ENCODE measurements at places on chromosomes 5 and 9. TPM values are rescaled to one million over a fixed set of nuclear protein-coding genes. Genes with fewer than 3 reads are reported as not detected.

Gene PALM2AKAP2
- 4.1 TPM for total RNA-seq

Gene WNK2
- 12.6 TPM for total RNA-seq

Gene CCDC183
- 2.0 TPM for total RNA-seq

Gene NUTM2G
- not detected for total RNA-seq

Gene PLAC8L1
- total RNA-seq, result 0.82 TPM

Gene DEPDC1B
- total RNA-seq, result 12.2 TPM

Gene DDX31
- 7.3 TPM for total RNA-seq

GRCh38 chr9:98339987-98340800, 84.7 kb upstream of the TBC1D2 start:
- DNase-seq, result no peak

DNA sequence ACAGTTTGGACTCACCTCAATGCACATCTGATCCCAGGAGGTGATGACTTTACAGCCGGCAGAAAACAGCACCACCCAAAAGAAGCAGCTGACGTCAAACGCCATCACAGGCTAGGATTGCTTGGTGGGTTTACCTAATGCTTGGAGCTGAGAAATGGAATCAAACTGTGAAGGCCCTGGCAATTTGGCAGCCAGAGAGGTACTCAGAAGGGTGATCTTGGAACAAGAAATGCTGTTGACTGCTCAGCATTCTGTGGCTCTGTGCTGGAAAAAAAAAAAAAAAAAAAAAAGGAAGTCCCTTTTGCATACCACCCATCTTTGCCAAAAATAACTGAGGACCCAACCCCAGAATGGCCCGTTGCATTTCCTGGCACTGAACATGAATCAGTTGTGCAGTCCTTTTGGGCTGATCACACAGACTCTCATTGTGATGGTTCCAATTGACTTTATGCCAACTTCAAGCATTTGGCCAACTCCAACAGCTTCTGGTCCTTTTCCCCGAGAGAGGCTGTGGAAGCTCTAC, at the start of gene CD180:
Gene CD180 (minus strand): TSS at position 263 of the 523 bp plus-strand sequence. CDS start 158 bp downstream, at position 105.
- DNase-seq, result peak; percentile 29

GRCh38 chr9:29393064-29393463, 1819.8 kb upstream of the C9orf72 start:
- no peak for DNase-seq

- no peak for DNase-seq
Observed at GRCh38 chr9:569296-569695, 272.2 kb upstream of the DMRT1 start.

GRCh38 chr5:138967791-138968448, 92.8 kb upstream of the LRRTM2 start:
- DNase-seq, result no peak

DNA sequence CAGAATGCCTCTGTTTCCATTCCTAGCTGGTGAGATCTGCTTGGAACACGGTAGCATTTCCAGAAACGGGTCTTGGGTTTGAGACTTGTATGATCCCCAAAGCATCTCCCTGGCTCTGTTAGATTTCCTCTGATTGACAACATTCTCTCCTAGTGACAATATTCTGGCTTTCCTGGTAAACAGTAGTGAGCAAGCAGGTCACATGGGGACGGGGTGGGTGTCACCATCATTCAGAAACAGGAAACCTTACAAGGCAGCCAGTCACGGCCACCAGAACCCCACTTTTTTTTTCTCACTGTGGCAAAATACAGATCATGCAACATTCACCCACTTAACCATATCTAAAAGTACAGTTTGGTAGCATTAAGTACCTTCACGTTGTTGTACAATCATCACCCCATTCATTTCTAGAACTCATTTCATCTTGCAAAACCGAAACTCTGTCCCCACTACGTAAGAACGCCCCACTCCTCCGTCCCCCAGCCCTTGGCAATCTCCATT, 90.1 kb upstream of the LMX1B start:
- DNase-seq, result no peak

DNA sequence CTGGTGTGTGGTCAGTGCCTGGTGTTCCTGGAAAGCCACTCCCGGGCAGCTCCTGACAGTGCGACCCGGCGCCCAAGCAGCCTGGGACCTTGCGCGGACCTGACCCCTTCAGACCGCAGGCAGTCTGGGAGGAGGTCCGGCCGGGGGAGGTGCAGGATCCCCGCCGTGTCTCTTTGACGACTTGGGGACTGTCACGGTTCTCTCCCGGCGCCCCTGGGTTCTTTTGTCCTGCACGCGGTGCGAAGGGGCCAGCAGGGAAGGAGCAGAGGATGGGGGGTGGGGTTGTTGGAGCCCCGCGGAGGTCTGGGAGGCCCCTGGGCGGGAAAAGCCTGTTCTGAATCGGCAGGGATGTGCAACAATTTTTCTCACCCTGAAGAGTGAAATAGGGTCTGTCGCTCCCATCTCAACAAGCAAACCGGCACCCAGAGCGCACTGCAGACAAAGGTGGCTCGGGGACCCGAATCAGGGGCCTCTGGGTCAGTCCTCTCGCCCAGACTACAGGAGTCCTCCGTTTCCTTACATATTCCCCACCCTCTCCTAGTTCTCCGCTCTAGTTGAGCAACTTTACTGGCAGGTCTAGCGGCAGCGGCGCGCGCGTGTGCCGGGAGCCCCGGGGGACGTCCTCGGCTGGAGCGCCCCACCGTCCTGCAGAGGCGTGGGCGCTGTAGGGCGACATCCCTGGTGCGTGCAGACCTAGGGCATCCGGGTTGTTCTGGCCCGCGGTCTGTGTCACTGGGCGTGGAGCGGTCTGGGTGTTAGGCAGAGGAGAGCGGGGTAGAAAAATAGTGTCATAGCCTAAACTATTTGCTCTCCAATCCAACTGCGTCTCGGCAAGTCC, 1.2 kb downstream of the VCAN start:
- DNase-seq, result peak; percentile 38

GRCh38 chr5:67765697-67766096, 449.9 kb upstream of the PIK3R1 start:
- DNase-seq, result no peak

GRCh38 chr9:130214776-130215340, 42.7 kb downstream of the NCS1 start:
- DNase-seq, result no peak

GRCh38 chr5:2740876-2741555, 10.5 kb downstream of the IRX2 start:
- no peak for DNase-seq

DNA sequence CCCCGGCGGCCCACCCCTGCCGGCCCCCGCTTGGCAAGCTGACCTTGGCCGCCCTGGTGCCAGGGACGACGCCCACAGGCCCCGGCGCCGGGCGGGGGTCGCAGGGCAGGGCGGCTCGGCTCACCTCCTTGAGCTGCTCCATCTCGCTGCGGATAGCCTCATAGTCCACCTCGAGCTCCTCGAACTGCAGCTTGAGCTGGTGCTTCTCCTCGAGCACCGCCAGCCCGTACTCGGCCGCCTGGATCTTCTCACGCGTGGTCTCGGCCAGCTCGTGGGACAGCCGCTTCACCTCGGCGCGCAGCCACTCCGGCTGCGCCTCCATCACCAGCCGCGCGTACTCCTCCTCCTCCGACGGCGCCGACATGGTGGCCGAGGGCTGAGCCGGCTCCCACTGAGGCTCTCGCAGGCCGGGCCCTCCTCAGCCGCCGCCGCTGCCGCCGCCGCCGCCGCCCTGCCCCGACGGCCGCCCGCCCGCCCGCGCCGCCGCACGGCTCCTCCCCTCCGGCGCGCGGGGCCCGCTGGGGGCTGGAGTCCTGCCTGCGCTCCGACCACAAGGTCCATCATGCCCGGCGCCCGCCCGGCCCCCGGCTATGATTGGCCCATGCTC, at the start of gene BICD2:
Gene BICD2 (minus strand): TSS at position 453 of the 607 bp plus-strand sequence. CDS start 89 bp downstream, at position 364.
- DNase-seq, result no peak

- DNase-seq, result no peak
Observed at GRCh38 chr5:101647861-101648260, 648.2 kb downstream of the SLCO4C1 start.

DNA sequence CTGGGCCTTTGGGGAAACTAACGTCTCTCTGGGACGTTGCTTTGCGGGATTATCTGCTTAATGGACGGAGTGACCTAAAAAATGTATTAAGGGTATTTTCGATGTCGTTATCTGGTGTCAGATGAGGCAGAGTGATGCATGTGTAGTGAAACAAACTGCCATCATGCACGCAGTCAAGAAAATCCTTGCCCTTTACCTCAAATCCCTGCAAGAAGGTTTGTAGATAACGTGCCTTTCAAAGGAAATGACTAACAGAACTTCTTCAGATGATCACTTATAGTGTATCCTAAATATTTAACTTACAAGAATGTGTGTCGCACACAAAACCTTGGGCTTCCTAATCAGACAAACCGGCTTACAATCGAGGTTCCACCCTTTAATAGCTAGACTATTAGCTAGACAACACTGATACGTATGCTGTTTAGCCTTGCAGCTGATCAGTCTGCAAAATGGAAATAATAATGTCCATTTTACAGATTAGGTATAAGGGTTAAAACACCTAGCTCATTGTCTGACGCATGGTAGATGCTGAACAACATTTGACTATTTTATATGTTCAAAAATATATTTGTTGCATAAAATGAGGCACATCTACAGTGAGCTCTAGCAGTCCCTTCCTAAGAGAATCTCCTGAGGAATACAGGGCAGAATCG, 541 bp upstream of the TBCA start:
- DNase-seq, result no peak

- no peak for DNase-seq
Observed at GRCh38 chr5:170366276-170366675, 22.9 kb downstream of the KCNMB1 start.

- DNase-seq, result no peak
Observed at GRCh38 chr9:34363619-34364351, 12.9 kb downstream of the MYORG start.

DNA sequence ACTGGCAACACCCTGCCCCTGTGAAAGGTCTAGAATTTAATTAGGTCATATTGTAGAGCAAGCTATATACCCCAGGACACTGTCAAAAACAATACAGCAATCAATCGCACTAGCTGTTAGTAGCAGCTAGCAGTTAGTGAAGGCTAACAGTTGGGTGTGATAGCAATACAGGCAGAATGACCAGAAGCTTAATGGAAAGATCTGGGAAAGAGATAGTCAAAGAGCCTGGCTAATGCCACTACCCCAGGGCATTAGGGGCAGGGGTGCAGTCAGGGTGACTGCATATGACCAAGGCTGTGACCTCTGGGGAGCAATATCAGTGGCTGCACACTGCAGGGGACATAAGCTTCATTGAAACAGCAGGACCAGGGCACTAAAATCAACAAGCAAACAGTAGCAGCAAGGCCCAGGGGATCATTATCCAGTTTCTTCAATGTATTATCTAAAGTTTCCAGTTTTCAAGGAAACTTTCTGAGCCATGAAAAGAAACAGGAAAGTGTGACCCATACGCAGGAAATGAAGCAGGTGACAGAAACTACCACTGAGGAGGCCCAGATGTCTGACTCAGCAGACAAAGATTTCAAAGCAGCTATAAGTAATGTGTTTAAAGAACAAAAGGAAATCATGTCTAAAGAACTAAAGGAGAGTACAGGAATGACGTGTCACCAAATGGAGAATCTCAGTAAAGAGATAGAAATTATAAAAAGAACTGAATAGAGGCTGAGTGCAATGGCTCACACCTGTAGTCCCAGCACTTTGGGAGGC, 82.4 kb downstream of the ZNF354C start:
- no peak for DNase-seq

All from frontal cortex (tissue), 4 donors.